CD8-positive, alpha-beta memory T cell (primary cell): ENCODE measurements at places on chromosomes 1 and 21. TPM values are rescaled to one million over a fixed set of nuclear protein-coding genes. Genes with fewer than 3 reads are reported as not detected.

DNA sequence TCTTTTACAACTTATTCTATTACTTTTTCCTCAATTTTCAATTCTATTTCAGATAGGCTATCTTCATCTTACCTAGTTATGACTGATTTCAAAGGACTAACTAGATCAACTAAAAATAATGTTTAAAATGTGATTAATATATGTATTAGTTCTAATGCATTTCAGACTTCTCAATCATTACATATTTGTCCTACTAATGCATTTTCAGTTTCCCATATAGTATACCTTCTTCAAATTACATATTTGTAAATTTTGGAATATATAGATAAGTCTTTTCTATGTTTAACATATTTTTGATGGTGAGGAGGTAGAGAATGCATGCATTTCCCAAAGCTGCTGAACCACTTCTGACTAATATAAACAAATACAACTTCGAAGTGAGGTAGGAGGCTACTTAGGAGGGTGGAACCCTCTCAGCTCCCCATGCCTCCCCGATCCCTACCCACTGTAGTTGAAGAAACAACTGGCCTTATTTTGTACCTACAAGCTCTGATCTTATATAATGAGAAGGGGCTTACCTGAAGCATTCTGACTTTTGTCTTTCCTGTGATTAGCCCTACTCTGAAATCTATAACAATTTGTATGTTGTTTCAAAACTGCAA lies 1.7 kb downstream of the TRMT1L start:
- no peaks in the 10 kb centered on the region for H3K27me3 ChIP-seq
- H3K27ac ChIP-seq, result no peak overlapping the region
- peaks cover 14% of the 10 kb centered on the region for H3K4me1 ChIP-seq
- no peak overlapping the region for H3K4me3 ChIP-seq
- DNase-seq, result no peak

DNA sequence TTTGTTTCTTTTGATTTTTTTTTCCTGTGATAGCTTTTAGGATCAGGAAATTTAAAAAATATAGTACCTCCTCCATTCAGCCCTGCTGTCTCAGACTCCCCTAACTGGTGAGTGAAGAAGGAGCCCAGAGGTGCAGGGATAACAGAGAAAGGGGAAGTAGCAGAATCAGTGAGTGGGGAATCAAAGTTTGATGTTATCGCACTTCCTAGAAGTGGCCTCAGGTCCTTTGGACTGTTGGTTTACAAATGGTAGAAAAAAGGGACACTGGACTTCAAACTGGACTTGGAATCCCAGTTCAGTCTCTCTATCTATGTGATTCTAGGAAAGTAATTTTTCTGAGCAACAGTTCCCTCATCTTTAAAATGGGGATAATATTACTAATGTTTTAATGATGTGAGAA lies 99.5 kb downstream of the FGGY start:
- no peaks in the 10 kb centered on the region for H3K36me3 ChIP-seq
- H3K27ac ChIP-seq, result no peak overlapping the region
- no peak overlapping the region for H3K4me3 ChIP-seq
- H3K4me1 ChIP-seq, result no peaks in the 10 kb centered on the region
- no peak for DNase-seq

DNA sequence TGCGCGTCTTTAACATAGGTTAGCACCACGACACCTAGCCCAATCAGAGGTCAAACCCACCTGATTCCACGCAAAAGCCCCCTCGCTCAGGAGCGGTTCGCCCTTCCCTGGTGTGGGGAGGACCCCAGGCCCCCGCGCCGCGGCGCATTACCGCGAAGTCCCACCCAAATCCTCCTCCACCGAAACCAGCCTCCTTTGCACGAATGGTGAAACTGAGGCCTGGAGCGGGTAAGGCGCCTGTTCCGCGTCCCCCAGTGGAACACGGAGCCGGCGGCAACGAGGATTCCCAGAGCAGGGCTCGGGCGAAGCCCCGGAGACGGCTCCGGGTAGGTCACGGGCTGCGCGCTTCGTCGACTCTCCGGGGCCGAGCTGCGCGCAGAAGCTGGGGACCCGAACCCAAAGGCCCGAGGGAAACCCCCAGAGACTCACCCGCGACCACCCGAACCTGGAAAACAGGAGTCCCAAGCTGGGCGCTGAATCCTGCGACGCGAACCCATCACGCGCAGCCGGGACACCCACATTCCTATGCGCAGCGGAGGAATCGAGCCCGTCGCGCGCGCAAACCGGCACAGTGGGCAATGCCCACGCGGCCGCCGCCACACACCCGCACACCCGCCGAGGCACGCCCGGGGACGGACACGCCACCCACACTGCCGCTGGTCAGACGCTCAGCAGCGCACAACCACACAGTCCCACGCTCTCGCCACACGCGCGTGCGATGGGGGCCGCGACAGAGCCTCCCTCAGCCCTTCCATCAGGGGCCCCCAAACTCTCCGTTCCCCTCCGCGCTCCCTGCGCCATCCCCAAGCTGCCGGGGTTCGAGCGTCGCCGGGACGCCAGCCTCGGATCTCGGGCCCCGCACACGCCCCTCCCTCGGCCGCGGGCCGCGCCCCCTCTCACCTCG lies 507 bp downstream of the GLIS1 start:
- H3K4me1 ChIP-seq, result no peaks in the 10 kb centered on the region
- no peak overlapping the region for H3K27ac ChIP-seq
- H3K27me3 ChIP-seq, result peaks cover 23% of the 10 kb centered on the region

DNA sequence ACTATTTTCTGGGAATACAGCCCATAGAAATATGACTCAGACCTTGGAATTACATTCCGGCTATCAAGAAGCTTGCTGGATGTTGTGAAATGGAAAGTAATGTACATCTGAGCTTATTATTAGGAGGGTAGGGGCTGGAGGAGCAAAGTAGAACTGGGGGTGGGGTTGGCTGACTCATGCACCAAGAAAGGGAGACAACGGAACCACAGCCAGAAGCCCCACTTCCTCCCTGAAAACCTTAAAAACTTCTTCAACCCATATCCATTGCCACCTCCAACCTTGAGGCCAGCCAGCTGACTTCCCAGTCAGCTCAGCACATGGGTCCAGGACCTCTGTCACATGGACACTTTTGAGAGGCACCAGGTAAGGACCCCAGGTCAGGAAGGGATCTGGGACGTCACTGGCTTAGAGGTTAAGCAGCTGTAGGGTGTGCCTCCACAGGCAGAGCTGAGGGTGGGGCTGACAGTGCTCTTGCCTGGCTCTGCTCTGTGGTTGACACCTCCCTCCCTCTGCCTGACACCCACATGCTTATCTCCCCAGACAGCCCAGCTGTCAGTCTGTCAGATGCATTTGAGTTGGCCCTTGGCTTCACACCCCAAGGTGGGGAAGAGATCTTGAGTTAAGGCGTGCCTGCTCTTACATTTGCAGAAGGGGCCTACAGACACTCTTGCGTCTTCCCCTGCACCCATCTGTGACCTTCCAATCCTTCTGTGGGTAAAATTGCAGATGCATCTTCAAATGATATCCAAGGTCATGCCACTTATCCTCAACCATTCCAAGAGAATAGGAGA lies 5.7 kb upstream of the ZNF683 start:
- H3K4me1 ChIP-seq, result peaks cover 70% of the 10 kb centered on the region
- no peaks in the 10 kb centered on the region for H3K36me3 ChIP-seq
- peak overlapping the region; percentile 75 for H3K27ac ChIP-seq
- peak; percentile 95 for DNase-seq
- peak overlapping the region; percentile 47 for H3K4me3 ChIP-seq

DNA sequence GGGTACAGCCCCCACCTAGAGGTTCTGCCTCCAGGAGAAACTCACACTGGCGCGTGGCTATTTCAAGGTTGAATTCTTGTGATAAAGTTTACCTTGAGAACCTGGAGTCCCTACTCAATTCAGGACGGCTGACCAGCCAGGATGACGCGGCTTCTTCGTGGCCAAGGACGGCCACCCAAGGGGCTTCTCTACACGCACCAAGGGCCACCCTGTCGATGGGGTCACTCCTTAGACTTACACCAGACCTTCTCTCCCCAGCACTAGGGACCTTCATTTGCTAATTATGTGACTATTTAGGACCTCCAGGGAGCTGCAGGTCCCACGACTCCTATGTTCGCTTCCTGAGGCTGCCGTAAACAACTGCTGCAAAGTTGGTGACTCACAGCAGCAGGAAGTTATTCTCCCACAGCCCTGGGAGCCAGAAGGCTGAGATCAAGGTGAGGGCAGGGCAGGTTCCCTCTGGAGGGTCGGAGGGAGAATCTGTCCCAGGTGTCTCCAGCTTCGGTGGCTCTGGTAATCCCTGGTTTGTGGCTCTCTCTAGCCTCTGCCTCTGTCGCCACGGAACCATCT lies 135.9 kb downstream of the NPHP4 start:
- no peaks in the 10 kb centered on the region for H3K4me1 ChIP-seq
- H3K27ac ChIP-seq, result no peak overlapping the region
- H3K27me3 ChIP-seq, result no peaks in the 10 kb centered on the region
- DNase-seq, result no peak

- peaks cover 58% of the 10 kb centered on the region for H3K4me1 ChIP-seq
- no peak for DNase-seq
- no peaks in the 10 kb centered on the region for H3K36me3 ChIP-seq
- H3K4me3 ChIP-seq, result no peak overlapping the region
- H3K27me3 ChIP-seq, result no peaks in the 10 kb centered on the region
Observed at GRCh38 chr1:235291599-235292091, 36.3 kb downstream of the ARID4B start.

GRCh38 chr21:34075760-34076660 lies 2.6 kb downstream of the MRPS6 start:
- no peaks in the 10 kb centered on the region for H3K36me3 ChIP-seq
- H3K4me1 ChIP-seq, result peaks cover 63% of the 10 kb centered on the region
- H3K27ac ChIP-seq, result peak overlapping the region; percentile 8
- peak overlapping the region; percentile 61 for H3K4me3 ChIP-seq
- DNase-seq, result no peak
- H3K27me3 ChIP-seq, result no peaks in the 10 kb centered on the region

GRCh38 chr1:157460381-157460780 lies 91.9 kb downstream of the FCRL5 start:
- H3K27me3 ChIP-seq, result no peaks in the 10 kb centered on the region
- H3K27ac ChIP-seq, result no peak overlapping the region
- no peaks in the 10 kb centered on the region for H3K4me1 ChIP-seq
- H3K4me3 ChIP-seq, result no peak overlapping the region
- H3K36me3 ChIP-seq, result no peaks in the 10 kb centered on the region

- no peak for DNase-seq
- no peak overlapping the region for H3K4me3 ChIP-seq
- peaks cover 5% of the 10 kb centered on the region for H3K27me3 ChIP-seq
- H3K36me3 ChIP-seq, result no peaks in the 10 kb centered on the region
- H3K27ac ChIP-seq, result no peak overlapping the region
Observed at GRCh38 chr1:119662034-119662437, 14.0 kb upstream of the ZNF697 start.

GRCh38 chr1:14761291-14762153 lies 163.0 kb downstream of the KAZN start:
- H3K27ac ChIP-seq, result no peak overlapping the region
- no peaks in the 10 kb centered on the region for H3K27me3 ChIP-seq
- H3K4me3 ChIP-seq, result no peak overlapping the region
- H3K4me1 ChIP-seq, result no peaks in the 10 kb centered on the region
- DNase-seq, result no peak
- no peaks in the 10 kb centered on the region for H3K36me3 ChIP-seq

DNA sequence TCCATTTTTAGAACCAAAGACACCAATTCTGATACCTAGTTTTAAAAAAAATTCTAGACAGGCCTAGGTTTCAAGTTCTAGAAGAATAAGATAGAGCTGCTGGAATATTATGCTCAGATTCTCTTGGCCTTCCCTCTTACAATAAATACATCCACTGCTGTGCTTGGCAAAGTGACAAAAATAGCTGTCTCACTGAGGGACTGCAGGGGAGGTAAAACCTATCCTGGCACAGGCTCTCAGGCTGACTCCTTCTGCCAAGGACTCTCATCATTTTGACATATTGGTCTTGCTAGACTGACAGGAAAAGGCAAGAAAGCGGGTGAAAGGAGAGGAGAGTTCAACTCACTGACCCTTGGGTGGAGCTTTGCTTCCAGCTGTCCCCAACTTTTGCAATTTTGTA lies 197.0 kb upstream of the LHX8 start:
- H3K27ac ChIP-seq, result no peak overlapping the region
- H3K27me3 ChIP-seq, result no peaks in the 10 kb centered on the region

DNA sequence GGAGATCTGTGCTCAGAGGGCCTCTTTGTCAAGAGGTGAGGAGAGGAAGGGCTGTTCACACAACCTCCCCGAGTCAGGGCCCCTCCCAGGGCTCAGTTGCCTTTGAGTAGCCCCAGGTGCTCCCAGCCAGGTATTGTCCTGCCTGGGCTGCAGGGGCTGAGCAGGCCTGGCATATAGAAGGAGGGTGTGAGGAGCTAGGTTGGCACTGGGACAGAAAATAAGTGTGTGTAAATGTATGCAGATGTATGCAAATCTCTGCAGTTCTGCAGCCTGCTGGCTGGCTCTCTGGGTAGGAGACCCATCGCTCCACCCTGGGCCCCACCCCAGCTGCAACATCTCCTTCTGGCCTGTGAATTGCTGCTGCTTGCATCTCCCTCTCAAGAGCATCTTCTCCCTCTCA lies 52.4 kb downstream of the NAV1 start:
- no peak overlapping the region for H3K4me3 ChIP-seq
- no peak overlapping the region for H3K27ac ChIP-seq
- no peaks in the 10 kb centered on the region for H3K36me3 ChIP-seq

GRCh38 chr1:10803971-10804820 lies 7.8 kb upstream of the CASZ1 start:
- H3K36me3 ChIP-seq, result no peaks in the 10 kb centered on the region
- H3K27me3 ChIP-seq, result peaks cover 3% of the 10 kb centered on the region
- H3K27ac ChIP-seq, result no peak overlapping the region
- H3K4me1 ChIP-seq, result no peaks in the 10 kb centered on the region
- no peak for DNase-seq

- H3K27me3 ChIP-seq, result peaks cover 26% of the 10 kb centered on the region
- H3K4me1 ChIP-seq, result peaks cover 8% of the 10 kb centered on the region
- no peak for DNase-seq
- H3K27ac ChIP-seq, result no peak overlapping the region
- H3K36me3 ChIP-seq, result no peaks in the 10 kb centered on the region
Observed at GRCh38 chr1:146016891-146017290, 4.6 kb downstream of the HJV start.

- no peaks in the 10 kb centered on the region for H3K4me1 ChIP-seq
- no peak overlapping the region for H3K4me3 ChIP-seq
- no peaks in the 10 kb centered on the region for H3K36me3 ChIP-seq
- no peaks in the 10 kb centered on the region for H3K27me3 ChIP-seq
- DNase-seq, result no peak
Observed at GRCh38 chr21:33008333-33009051, 17.2 kb upstream of the OLIG2 start.

GRCh38 chr1:234969581-234970400 lies 158.8 kb downstream of the TOMM20 start:
- H3K4me3 ChIP-seq, result no peak overlapping the region
- no peak overlapping the region for H3K27ac ChIP-seq
- no peaks in the 10 kb centered on the region for H3K36me3 ChIP-seq
- peaks cover 39% of the 10 kb centered on the region for H3K4me1 ChIP-seq
- no peak for DNase-seq

The BSND gene
- not detected for polyA plus RNA-seq

The FMOD gene
- not detected for polyA plus RNA-seq

The DLGAP3 gene
- polyA plus RNA-seq, result not detected

The CFAP74 gene
- polyA plus RNA-seq, result not detected

The GPA33 gene
- 19.7 TPM for polyA plus RNA-seq

The NPPA gene
- not detected for polyA plus RNA-seq

The RSPO1 gene
- not detected for polyA plus RNA-seq

The C8B gene
- not detected for polyA plus RNA-seq

The FMO3 gene
- polyA plus RNA-seq, result not detected

The CFHR2 gene
- polyA plus RNA-seq, result not detected
